ENCODE measurements at places on chromosomes 16 and 17. TPM values are rescaled to one million over a fixed set of nuclear protein-coding genes. Genes with fewer than 3 reads are reported as not detected.
A peak's percentile ranks its signal among the peaks of the same experiment; 100 is the strongest.

GRCh38 chr17:13690806-13691205, 89.1 kb upstream of the HS3ST3A1 start:
- DNase-seq, result no peak

The PDILT gene
- not detected for total RNA-seq

The CTRB1 gene
- not detected for total RNA-seq

DNA sequence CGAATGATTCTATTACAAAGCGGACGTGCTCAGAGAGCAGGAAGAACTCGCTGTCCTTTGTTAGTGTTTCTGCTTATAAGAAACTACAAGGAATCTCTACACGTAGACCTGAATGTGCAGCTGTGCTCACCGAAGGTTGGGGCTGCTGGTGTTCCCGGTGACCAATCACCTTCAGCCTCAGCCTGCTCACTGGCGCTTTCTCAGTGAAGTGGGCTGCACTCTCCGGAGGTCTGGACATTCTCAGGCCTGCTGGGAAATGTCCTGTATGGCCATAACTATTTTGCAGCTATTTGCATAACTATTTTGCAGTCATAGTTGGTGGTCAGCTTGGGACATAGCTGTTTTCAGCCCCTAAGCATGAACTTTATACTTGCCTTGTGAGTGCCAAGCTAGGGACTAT, 9.7 kb upstream of the CIAO3 start:
- no peak for DNase-seq

GRCh38 chr16:55077266-55077665, 146.6 kb downstream of the IRX5 start:
- DNase-seq, result peak; percentile 17

GRCh38 chr17:2302778-2303203, 794 bp downstream of the SMG6 start:
- DNase-seq, result no peak

DNA sequence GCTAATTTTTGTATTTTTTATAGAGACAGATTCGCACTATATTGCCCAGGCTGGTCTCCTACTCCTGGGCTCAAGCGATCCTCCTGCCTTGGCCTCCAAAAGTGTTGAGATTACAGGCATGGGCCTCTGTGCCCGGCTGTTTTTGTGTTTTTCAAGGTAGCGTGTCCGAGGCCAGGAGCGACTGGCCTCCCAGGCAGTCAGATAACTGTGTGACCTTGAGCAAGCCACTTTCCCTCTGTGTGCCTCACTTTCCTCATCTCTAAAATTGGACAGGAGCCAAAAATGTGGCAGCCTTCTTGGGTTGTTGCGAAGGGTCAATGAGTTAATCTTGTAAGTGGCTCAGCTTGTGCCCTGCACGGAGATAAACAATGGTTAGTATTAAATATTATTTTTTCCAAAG, 2.4 kb downstream of the ABCC1 start:
- DNase-seq, result no peak

The KRTAP1-1 gene
- total RNA-seq, result not detected

The KRT33A gene
- total RNA-seq, result not detected

All from sigmoid colon (tissue), 7 donors.